ENCODE measurements at places on chromosomes 4 and X.

GRCh38 chrX:44099366-44099765, 126.2 kb upstream of the NDP start:
- DNase-seq, result no peak

- DNase-seq, result no peak
Observed at GRCh38 chrX:109826954-109827708, 94.1 kb upstream of the ACSL4 start.

DNA sequence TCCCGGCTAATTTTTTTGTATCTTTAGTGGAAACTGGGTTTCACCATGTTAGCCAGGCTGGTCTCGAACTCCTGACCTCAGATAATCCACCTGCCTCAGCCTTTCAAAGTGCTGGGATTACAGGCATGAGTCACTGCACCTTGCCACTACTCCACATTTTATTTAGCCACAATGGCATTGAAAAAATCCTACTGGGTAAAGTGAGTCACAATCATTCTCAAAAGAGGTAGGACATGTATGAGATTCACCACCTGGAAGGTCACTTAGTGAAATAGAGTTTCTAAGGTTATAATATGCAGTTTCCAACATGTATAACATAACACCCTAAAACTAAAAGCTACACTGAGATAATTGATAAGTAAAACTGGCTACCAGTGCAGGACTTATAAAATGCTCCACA, 159.2 kb downstream of the BTC start:
- no peak for DNase-seq

DNA sequence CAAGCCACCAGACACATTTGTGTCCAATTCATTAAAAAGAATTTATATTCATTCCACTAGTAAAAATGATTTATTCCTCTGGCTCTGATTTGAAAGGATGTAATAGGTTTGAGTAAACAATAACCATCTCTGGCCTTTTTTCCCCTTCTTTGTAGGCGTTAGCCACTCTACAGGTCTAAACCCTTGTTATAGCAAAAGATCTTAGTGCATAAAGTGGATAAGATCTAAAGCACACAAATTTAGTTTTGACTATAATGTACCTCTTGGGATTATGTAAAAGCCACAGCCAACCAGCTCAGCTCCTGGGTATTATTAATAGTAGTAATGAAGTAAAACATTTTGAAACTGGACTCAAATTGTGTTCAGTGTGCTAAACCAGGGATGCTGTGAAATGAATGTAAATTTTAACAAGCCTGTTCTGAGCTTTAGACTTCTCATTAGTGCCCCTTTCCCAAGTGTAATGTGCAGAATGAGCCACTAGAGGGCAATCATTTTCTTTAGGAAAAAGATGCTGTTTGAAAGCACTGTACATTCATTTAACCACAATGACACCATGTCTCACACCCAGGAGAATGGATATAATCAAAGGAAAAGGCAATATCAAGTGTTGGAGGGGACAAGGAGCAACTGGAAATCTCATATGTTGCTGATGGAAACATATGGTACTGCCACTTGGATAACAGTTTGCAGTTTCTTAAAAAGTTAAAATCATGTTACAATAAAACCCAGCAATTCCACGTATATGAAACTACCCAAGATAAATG, 69.7 kb downstream of the KLHL8 start:
- peak; percentile 74 for DNase-seq

DNA sequence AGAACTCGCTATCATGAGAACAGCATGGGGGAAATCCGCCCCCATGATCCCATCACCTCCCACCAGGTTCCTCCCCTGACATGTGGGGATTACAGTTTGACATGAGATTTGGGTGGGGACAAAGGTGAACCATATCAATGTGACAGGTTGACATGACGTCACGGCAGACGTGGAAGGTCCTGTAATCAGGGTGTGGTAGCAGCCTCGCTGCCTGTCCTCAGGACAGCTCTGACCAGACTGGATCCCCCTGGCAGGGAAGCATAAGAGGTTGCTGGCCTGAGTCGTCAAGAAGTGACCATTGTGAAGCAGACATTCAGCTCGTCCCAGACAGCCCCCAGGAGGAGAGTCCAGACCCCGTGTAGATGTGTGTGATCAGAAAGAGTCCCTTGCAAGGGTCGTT, 104.6 kb downstream of the TNIP2 start:
- no peak for DNase-seq

GRCh38 chrX:4547213-4547836, 833.9 kb upstream of the PRKX start:
- DNase-seq, result peak; percentile 47

GRCh38 chrX:18789916-18790315, 82.5 kb downstream of the PPEF1 start:
- no peak for DNase-seq

- peak; percentile 5 for DNase-seq
Observed at GRCh38 chr4:53563824-53564223, 27.5 kb downstream of the LNX1 start.

GRCh38 chrX:154918060-154918483, 31.9 kb downstream of the F8A1 start:
- DNase-seq, result peak; percentile 43

- no peak for DNase-seq
Observed at GRCh38 chrX:5683996-5684395, 544.7 kb downstream of the NLGN4X start.

DNA sequence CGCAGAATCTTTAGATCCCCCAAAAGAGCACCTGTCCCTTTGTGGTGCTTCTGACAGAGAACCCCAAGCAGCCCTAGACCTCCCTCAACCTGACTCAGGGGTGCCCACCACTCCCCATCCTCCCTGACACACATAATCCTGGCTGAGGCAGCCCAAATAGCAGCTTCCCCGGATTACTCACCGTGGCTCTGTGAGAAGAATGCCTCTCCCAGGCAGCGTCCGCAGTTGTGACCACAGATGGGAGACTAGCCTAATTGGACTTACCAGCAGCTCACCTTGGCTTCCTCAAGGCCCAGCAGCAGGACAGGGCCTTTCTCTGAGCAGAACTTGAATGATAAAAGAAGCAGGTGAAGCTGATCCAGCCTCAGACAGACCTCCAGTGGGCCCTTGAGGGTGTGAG, 10.3 kb upstream of the ODAPH start:
- no peak for DNase-seq

- no peak for DNase-seq
Observed at GRCh38 chrX:19386679-19387078, 43.0 kb downstream of the PDHA1 start.

- no peak for DNase-seq
Observed at GRCh38 chr4:8662776-8663175, 70.2 kb downstream of the CPZ start.

- no peak for DNase-seq
Observed at GRCh38 chrX:72016881-72017783, 106.5 kb downstream of the NHSL2 start.

GRCh38 chrX:85955510-85955909, 91.8 kb downstream of the CHM start:
- peak; percentile 0 for DNase-seq

- DNase-seq, result no peak
Observed at GRCh38 chr4:78695910-78696309, 80.2 kb upstream of the BMP2K start.

DNA sequence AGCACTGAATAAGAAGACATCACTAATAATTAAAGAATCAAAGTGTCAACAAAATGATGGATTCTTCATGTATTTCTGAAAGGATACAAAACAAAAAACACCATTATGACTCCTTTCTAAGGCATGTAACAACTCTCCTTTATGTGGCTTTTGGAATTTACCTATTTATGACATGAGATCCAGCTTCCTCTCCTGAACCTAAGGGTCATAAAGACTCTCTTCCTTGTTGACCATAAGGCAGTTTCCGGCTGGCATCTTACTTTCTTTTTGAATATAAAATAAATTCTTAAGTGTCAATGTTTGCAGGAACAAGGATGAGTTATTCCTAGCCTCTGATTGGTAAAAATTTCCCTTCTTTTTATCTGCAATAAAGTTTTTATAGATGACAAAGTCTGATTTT, 111.1 kb upstream of the GRPR start:
- no peak for DNase-seq

DNA sequence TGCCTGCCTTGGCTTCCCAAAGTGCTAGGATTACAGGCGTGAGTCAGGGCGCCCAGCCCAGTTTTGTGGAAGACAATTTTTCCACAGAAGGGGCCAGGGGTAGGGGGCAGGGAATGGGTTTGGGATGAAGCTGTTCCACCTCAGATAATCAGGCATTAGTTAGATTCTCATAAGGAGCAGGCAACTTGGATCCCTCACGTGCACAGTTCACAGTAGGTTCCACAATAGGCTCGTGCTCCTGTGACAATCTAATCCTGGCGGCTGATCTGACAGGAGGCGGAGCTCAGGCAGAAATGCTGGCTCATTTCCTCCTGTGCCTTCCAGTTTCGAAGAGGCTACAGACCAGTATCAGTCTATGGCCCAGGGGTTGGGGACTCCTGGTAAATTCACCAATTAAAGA, 491.6 kb upstream of the AADAT start:
- DNase-seq, result no peak

DNA sequence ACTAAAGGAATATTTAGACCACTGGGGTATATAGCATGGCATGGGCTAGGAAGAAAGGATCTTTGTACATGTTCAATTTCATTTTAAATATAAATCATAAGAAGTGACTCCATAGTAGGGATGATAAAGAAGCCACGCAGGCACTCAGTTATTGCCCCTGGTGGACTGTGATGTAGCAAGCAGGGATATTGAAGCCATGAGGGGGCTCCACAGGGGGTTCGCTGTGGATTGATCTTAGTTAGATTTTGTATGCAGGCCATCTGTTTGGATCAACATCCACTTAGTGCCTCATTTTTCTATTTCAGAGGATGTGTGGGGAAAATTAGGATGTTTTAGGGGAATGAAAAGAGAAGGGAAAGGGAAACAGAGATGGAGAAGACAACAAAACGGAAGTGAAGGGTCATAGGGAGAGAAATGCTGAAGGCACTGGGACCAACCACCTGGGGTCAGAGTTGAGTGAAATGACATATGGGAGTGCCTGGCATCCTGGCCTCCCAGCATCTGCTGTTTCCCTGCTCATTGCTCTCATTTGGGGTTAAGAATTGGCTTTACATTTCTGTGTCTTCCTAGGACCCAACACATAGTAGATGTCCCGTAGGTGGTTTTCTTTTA, 11.2 kb upstream of the FREM3 start:
- no peak for DNase-seq

- DNase-seq, result no peak
Observed at GRCh38 chr4:183670251-183670650, 11.2 kb downstream of the TRAPPC11 start.

GRCh38 chrX:38992441-38993096, 191.3 kb downstream of the MID1IP1 start:
- DNase-seq, result no peak

DNA sequence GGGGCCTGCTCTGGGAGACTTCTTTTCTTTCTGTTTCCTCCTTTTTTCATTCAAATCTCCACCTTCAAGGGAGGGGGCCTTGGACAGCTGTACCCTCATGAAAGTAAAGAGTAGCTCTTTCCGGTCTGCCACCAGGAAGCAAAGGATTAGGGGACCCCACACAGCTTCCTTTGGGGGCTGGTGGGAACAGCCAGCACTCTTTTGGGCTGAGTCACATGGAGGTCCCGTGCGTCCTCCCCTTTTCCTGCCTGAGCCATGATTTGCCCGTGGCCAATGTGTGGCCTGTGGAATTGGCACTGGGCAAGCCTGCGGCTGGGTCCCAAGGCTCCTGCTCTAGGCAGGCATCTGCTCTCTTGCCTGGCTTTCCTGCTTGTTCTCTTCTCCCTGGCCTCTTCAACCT, 65.5 kb downstream of the FHDC1 start:
- DNase-seq, result no peak

GRCh38 chr4:34466411-34466810, 1777.9 kb downstream of the ARAP2 start:
- DNase-seq, result no peak

Data from activated CD4-positive, alpha-beta T cell treated with anti-CD3 and anti-CD28 coated beads, Interleukin-10, Interleukin-2, amounts not matched to agents 100 ng/mL and 50 ng/mL, durations not matched to agents 16 hours and 8 hours (primary cell).